Muscle of back (tissue), 13 donors: ENCODE measurements at places on chromosomes 5 and 9.

DNA sequence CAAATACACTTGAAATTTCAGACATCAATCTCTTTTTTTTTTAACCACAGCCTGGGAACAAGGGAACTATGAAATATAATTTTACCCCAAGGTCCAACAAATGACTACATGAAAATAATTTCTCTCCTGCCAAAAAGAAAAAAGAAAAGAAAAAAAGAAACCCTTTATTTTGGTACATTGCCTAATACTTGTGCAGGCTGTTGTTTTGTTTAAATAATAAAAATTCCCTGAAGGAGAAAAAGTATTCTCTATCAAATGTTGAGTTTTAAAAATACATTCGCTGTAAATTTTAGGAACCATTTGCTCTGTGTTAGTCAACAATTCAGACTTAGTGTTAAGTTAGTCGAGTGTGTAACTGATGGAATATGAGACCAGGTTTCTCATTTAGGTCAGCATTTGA lies 155.4 kb downstream of the PRDM6 start:
- DNase-seq = no peak

DNA sequence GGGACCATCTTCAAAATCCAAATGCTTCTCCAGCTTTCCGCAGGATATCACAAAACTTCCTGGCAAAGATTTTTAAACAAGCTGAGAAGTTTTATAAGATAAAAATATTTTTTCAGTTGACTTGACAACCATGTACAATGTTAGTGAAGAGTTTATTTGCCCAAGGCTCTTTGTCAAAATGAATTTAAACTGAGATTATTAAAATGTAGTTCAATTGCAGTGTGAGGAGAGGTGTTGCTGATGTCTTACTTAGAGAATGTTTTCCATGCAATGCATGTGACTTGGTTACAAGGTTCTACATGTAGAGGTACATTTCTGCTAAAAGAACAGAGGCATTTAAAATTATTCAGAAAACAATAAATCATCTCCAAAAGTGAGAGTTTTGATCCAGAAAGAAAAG lies 131.4 kb upstream of the MINAR2 start:
- DNase-seq = peak; percentile 40

DNA sequence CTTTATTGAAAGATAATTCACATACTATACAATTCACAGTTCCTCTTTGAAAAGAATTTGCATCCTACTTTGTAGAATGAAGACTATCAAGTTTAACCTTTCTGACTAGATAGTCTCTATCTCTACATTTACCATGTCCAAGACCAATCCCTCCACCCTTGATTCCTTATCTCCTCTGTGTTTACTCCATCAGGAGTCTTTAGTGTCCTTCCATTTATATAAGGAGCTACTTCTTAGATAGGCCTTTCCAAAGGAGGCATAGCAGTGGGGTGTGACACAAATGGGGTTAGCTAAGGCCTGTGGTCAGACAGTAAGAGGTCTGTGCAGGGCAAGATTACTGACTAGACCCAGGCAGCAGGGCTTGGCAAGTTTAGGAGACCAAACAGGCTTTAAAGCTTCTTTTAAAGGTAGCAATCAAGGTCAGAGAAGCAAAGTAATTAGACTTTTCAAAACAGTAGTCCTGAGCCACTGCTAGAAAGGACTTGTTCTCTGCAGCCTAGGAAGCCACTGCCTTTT lies 11.1 kb upstream of the DMXL1 start:
- no peak for DNase-seq

DNA sequence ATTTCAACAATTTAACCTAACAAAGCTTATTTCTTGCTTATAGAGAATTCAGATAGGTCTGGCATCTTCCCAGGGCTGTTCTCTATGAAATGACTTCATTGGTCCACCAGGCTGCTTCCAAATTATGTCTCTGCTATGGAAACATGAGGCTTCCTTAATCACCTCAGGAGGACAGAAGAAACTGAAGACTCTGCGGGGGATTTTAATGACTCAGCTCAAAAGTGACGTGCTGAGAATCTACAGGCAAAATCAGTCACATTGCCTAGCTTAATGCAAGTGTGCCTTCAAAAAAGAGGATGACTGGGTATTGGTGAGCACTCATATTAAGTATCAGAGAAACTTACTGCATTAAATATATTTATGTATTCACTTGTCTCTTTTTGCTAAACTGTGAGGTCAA lies 315.5 kb upstream of the RGMB start:
- DNase-seq = peak; percentile 91

DNA sequence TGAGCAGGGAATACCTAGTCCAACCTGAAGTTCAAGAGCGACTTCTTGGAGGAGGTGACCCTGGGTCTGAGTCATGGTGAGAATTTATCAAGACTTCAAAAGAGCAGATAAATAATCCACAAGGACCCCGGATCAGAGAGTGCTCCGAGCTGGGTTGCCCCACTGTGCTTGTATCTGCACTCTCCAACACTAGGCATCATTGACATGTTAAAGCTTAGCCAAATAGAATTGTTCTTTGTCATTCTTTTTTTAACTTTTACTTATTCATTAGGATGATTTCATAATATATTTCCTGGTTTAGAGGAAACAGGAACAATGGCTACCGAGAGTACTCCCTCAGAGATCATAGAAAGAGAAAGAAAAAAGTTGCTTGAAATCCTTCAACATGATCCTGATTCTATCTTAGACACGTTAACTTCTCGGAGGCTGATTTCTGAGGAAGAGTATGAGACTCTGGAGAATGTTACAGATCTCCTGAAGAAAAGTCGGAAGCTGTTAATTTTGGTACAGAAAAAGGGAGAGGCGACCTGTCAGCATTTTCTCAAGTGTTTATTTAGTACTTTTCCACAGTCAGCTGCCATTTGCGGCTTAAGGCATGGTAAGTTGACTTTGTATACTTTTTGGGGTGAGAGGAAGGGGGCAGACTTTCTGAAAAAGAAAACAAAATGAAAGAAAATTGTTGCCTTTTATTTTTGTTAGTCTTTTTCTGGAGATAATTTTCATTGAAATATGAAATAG lies at the start of gene CARD6:
Gene CARD6, plus strand, starts transcription at position 300 of the 738 bp plus-strand sequence. Its CDS starts 16 bp downstream, at position 316.
- DNase-seq = peak; percentile 11

DNA sequence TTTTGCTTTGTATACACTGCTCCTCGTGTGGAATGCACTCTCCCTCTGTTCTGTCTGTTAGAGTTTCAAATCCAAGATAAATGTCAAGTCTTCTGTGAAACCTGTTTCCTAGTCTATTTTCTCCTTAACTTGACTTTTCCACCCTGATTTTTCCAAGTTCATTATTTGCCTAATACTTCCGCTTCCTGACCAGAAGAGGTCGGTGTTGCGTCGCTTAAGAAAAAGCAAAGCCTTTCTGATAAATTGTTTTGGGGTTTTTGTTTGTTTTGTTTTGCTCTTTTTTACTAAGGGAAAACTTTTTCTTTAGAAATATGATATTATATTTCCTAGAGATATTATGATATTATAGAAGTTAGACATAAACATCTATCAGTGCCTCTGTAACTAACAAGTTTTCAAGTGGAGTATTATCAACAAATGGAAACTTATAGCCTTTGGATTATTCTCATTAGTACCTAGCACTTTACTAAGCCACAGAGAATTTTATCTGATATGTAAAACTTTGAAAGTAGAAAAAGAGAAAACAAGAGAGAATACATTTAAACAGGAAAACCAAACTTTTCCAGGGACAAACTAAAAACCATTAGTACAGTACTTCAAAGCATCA lies 55.8 kb downstream of the PHAX start:
- DNase-seq = peak; percentile 61

DNA sequence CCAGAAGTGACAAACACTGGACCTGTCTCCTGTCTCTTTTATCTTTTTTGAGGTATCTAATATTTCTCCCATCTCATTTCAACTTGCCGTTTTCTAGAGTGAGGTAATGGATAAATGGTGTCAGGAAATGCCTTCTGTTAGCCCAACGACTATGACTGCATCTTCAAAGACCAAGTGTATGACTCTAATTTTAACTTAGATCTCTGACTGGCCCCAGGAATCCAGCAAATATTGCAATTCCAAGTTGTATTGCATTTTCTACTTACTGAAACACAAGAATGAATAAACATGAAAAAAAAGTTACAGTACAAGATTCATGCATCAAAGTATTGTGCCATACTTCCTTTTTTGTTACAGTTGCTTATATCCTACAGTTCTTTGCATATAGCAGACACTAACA lies 26.3 kb downstream of the SLC28A3 start:
- no peak for DNase-seq

- DNase-seq = no peak
Observed at GRCh38 chr9:124206391-124206790, 51.4 kb upstream of the NEK6 start.

DNA sequence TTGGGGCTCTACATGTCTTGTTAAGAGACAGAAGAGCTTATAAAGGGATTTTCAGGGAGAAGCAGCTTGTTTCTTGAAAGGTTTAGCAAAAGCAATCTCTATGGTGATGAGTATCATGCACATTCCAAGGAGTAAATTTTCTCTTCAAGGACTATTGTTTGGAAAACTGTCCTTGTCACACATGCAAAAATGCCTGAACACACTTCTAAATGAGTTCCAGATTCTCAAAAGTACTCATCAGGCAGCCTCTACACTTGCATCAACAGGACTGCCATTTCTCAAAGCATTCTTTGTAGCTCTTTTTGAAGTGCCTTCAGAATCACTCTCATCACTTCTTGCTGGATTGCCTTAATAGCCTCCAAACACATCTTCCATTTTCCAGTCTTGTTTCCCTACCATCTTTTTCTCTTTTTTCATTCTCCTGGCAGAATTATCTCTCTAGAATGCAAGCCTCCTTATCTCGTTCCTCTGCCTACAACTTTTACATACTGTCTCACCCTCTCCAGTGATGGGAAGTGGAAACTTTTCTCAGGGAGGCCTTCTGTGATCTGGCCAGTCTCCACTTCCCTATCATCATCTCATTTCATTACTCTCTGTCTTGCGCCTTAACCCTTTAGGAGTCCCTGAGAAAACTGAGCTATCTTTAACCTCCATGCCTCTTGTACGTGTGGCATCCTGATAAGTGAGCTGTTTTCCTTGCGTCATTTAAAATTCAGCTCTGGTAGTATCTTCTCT lies 631.5 kb upstream of the TLE4 start:
- no peak for DNase-seq

GRCh38 chr9:104304925-104305324 lies 199.1 kb upstream of the OR13F1 start:
- no peak for DNase-seq

DNA sequence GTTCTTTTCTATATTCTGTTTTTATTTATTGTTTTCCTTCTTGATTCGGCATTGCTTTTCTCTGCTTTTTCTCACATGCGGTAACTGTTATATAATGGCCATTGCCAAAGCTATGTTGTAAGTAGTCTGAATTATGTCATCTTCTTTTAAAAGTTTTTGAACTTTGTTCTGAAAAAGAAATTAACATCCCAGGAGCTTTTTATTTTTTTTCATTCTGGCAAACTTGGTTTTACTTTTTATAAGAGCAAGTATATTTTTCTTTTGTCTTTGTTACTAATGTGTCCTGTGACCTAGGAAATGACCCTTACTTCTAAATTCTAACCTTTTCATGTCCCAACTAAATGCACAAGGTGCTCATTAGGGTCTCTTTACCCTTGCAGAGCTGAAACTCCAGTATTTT lies 26.7 kb upstream of the IZUMO3 start:
- DNase-seq = peak; percentile 59

DNA sequence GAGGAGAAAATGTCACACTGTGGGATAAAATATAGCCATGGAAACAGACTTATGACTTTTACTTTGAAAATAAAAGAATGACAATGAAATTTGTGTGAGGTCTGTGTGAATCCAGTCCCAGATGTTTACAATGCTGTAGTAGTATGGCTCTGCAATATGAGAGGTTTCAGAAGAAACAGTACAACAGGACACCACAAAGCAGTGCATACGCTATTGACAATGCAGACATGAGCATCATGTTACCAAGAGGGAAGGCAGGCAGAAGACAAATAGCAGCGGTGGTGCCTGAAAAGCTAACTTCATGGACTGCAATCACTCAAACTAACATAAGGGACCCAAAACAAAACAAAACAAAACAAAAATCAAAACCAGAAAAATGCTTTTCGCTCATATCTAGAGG lies 1.8 kb downstream of the FGF10 start:
- peak; percentile 77 for DNase-seq

DNA sequence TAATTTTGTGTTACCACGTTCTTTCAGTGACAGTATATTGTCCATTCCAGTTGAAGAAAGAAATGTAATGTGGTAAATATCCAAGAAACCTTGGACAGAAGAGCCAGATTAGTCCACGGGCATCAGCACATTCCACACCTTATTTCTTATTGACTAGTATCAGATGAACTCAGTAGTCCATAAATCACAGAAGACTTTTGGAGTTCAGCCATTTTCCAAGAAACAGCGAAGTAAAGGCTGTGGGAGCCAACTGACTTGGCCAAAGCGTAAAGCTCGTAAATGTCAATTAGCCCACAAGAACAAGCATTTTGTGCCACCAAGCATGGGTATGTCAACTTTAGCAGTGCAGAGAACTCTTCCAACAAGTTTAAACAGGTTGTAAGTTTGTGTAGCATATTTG lies 60.2 kb upstream of the STARD4 start:
- no peak for DNase-seq

DNA sequence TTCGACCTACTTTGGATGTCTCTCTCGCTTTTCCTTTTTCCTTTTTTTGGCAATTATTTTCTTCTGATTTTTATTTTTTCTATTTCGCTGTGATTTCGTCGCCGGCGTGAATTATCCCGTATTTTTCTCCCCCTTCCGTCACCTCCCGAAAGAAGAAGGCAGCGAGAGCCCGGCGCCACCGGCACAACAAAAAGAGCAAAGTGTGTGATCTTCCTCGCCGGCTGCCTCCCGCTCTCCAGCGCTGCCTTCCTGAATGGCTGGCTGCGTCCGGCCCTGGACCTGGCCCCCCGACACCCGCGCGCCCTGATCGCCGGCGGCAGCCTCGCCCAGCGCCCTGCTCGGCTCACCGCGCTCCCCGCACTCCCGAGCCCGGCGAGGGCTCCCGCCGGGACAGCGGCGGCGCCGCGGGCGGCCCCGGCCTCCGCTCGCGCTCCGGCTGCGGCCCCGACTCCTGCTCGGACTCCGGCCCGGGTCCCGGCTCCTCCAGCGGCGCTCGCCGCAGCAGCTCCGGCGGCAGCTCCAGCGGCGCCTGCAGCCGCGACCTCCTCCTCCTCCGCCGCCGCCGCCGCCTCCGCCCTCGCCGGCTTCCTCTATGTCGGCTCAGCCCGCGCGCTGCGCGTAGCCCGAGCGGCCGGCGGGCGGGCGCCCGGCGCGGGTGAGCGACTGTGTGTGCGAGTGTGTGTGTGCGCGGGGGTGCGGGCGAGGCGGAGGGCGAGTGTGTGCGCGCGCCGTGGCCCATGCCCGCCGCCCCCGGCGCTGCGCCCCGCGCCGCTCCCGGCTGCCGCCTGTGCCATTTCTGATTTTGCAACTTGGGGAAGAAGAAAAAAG lies 960 bp downstream of the NR2F1 start:
- peak; percentile 55 for DNase-seq

DNA sequence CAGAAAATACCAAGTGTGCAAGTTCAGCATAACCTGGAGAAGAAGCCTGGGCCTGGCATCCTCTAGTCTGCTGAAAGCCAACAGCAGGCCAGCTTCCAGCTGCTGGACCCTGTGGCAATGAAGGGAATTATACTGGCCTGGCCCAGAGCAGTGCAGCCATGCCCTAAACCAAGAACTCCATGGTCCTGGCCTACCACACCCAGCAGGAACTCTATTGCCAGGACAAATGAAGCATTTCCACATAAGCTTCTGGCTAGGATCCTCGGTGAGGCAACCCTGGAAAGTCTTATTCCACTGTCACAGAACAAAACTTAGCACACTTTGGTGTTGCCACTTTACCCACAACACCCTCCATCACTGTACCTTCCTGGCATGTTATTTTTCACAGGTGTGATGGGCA lies 35.5 kb downstream of the CDK5RAP2 start:
- no peak for DNase-seq

GRCh38 chr9:95808011-95808410 lies 67.5 kb upstream of the ERCC6L2 start:
- DNase-seq = no peak

GRCh38 chr5:115304496-115304895 lies 8.0 kb upstream of the CCDC112 start:
- no peak for DNase-seq
